COR-L47 (cell line): ENCODE measurements at places on chromosomes 12 and 14.

GRCh38 chr12:130226771-130227170 is 64.5 kb downstream of the FZD10 start:
- no peak for DNase-seq

DNA sequence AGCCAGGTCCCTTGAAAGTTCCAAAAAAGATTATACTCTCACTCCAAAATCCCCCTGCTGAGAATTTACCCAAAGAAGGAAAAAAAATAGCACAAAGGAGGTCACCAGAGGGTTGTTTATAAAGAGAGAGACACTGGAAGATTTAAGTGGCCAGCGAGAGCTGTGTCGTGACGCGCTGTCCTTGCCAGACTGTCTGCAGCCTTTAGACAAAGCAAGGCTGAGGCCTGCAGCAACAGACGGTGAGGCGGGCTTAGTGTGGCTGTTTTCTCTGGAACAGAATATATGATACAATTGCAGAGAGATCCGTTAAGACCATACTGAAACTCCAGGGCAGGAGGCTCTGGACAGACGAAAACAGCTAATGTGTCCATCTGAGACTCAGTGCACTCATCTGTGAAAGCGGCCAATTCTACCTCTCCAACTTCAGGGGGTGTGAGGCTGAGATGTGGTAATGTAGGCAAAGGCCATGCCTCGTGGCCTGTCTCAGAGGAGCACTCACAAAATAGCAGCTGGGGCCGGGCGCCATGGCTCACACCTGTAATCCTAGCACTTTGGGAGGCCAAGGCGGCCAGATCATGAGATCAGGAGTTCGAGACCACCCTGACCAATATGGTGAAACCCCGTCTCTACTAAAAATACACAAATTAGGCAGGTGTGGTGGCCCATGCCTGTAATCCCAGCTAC is 36.2 kb downstream of the ANAPC7 start:
- no peak for DNase-seq

- DNase-seq: no peak
These were observed 14.4 kb downstream of the EPS8 start for GRCh38 chr12:15774819-15775218.

- DNase-seq: no peak
These were observed 10.1 kb downstream of the NUDT4 start for GRCh38 chr12:93387780-93388179.

GRCh38 chr12:93200291-93200917 is 177.3 kb upstream of the NUDT4 start:
- DNase-seq: no peak

- DNase-seq: no peak
These were observed 590 bp upstream of the CEBPE start for GRCh38 chr14:23119363-23120327.
